Naive B cell (primary cell): ENCODE measurements at places on chromosomes 7 and 10. TPM values are rescaled to one million over a fixed set of nuclear protein-coding genes. Genes with fewer than 3 reads are reported as not detected.

- H3K4me1 ChIP-seq = peaks cover 63% of the 10 kb centered on the region
- H3K27me3 ChIP-seq = no peaks in the 10 kb centered on the region
- peak overlapping the region; percentile 98 for H3K27ac ChIP-seq
- peaks cover 17% of the 10 kb centered on the region for H3K36me3 ChIP-seq
Measured at GRCh38 chr7:140060788-140061606, 1.8 kb downstream of the PARP12 start.

- H3K27me3 ChIP-seq = no peaks in the 10 kb centered on the region
- no peak for DNase-seq
- H3K36me3 ChIP-seq = no peaks in the 10 kb centered on the region
- H3K27ac ChIP-seq = no peak overlapping the region
Measured at GRCh38 chr7:153443032-153443701, 609.0 kb upstream of the DPP6 start.

DNA sequence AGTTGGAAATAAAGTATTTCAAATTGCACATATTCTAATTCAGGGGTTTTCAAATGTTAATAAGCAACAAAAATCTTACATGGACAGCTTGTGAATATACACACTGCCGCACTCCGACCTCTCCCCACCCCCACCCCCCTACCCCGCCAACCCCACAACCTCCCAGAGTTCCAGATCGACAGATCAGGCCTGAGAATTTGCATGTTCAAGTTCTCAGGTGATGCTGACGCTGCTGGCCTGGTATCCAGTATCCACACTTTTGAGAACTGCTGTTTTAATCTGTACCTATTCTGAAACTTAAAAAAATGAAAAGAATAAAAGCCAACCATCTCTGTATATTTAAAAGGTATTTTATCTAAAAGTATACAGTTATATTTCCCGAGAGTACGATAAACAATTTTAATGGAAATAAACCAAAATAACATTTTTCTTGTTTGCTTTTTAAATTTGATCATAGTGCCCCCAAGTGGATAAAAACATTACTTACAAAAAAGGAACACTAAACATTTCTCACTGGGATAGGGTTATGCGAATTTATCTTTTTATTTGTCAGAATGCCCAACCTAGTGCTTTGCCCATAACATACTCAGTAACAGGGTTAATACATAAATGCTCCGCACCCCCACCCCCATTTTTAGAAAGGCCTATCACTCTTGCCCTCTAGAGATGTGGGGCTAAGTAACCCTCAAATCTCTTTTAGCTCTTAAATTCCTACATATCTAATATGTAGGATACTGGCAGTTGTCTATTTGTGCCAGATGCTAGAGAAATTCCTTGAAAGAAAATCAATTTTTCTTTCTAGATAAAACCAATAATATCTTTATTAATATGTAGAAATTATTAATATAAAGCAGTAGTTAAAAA is 166.3 kb downstream of the RNF133 start:
- no peaks in the 10 kb centered on the region for H3K36me3 ChIP-seq
- H3K27me3 ChIP-seq = no peaks in the 10 kb centered on the region
- no peak overlapping the region for H3K27ac ChIP-seq
- H3K4me1 ChIP-seq = no peaks in the 10 kb centered on the region

The SH2B2 gene
- polyA plus RNA-seq = 78.4 TPM
